GM23338 (cell line): ENCODE measurements at places on chromosomes 1 and 21. TPM values are rescaled to one million over a fixed set of nuclear protein-coding genes. Genes with fewer than 3 reads are reported as not detected.

- H3K4me3 ChIP-seq: no peak overlapping the region
- H3K27me3 ChIP-seq: no peaks in the 10 kb centered on the region
- H3K36me3 ChIP-seq: no peaks in the 10 kb centered on the region; the same call in 1 of the 2 replicates
- H3K4me1 ChIP-seq: no peaks in the 10 kb centered on the region
- no peak for DNase-seq
Measured at GRCh38 chr1:56686169-56686568, 41.1 kb downstream of the PRKAA2 start.

DNA sequence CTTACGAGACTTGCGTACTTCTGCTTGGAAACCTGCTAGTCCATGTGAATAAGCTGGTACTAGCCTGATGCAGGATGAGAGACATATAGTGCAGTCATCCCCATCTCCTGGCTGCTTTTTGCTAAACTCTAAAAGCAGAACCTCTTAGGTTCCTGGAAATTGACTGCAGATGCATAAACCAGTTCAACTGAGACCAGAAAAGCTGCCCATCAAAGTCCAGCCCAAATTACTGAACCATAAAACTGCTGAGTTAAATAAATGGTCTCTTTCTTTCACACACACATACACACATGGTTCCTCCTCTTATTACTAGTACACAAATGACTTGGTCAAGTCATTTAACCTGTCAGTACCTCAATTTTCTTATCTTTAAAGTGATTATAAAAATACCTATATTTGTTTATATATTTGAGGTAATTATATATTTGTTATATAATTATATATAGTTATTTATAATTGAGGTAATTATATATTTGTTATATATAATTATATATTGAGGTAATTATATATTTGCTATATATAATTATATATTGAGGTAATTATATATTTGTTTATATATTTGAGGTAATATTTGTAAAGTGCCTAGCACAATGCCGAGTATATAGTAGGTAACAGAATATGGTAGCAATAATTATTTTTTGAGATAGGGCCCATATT lies 25.2 kb upstream of the RABGAP1L start:
- no peak overlapping the region for H3K27ac ChIP-seq
- no peak overlapping the region for H3K4me3 ChIP-seq
- H3K36me3 ChIP-seq: no peaks in the 10 kb centered on the region
- H3K27me3 ChIP-seq: no peaks in the 10 kb centered on the region
- no peak for DNase-seq
- no peaks in the 10 kb centered on the region for H3K4me1 ChIP-seq

GRCh38 chr1:35264035-35264434 lies 4.5 kb upstream of the ZMYM4 start:
- H3K36me3 ChIP-seq: no peaks in the 10 kb centered on the region
- H3K27ac ChIP-seq: no peak overlapping the region
- no peaks in the 10 kb centered on the region for H3K27me3 ChIP-seq
- no peak for DNase-seq

- DNase-seq: peak; percentile 94
- H3K36me3 ChIP-seq: no peaks in the 10 kb centered on the region
- peaks cover 27% of the 10 kb centered on the region for H3K27me3 ChIP-seq
- peak overlapping the region; percentile 44 for H3K4me3 ChIP-seq
- peak overlapping the region; percentile 61; the same call in 1 of the 2 replicates for H3K27ac ChIP-seq
Measured at GRCh38 chr1:205447457-205448341, 8.1 kb downstream of the BLACAT1 start.

DNA sequence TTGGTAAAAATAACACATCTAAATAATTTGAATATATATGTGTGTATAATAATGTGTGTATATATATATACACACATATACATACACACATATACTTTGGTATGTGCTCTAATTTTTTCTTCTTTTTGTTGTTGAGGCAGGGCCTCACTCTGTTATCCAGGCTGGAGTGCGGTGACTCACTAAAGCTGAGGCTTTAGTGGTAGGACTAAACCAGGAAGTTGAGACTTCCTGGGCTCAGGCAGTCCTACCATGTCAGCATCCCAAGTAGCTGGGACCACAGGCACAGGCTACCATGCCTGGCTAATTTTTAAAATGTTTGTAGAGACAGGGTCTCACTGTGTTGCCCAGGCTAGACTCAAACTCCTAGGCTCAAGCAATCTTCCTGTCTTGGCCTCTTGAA lies 46.7 kb upstream of the CXADR start:
- no peaks in the 10 kb centered on the region for H3K4me1 ChIP-seq
- H3K4me3 ChIP-seq: no peak overlapping the region
- no peak overlapping the region for H3K27ac ChIP-seq
- no peak for DNase-seq

DNA sequence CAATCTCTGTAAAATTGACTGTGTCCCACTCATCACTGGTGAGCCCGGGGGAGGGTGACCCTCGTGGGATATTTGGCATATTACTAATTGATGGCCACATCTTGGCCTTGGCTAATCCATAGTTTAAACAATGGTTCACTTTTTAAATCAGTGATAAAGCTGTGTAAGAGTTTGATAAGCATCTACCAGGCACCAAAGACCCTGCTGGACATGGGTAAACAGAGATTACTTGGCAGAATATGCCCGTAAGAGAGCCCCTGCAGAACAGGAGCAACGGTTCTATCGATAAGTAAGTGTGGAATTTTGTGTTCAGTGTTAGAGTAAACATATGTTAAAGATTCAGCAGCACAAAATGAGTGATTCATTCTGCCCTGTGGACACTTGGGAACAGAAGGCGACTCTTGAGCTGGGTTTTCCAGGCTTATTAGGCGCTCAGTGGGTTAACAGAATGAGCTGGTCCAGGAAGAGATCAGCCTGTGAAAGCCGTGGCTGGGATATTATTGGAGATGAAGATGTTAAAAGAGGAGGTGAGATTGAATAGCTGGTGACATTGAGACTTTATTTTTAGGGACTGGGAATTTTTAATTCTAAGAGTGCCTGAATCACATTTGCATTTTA lies 55.9 kb downstream of the CNST start:
- DNase-seq: no peak
- H3K36me3 ChIP-seq: peaks cover 7% of the 10 kb centered on the region; the same call in 1 of the 2 replicates
- H3K4me3 ChIP-seq: no peak overlapping the region
- no peaks in the 10 kb centered on the region for H3K27me3 ChIP-seq
- no peak overlapping the region for H3K27ac ChIP-seq
- H3K4me1 ChIP-seq: peaks cover 8% of the 10 kb centered on the region; the same call in 1 of the 2 replicates

- H3K4me1 ChIP-seq: no peaks in the 10 kb centered on the region
- no peak within 1 kb of the TSS for H3K27ac ChIP-seq
- H3K36me3 ChIP-seq: no peaks in the 10 kb centered on the region
- DNase-seq: no peak
- H3K27me3 ChIP-seq: no peaks in the 10 kb centered on the region
Measured at GRCh38 chr21:42366292-42367010, at the start of gene TFF1. TFF1 (minus strand) TSS chr21:42366535; CDS start chr21:42366495, 40 bp downstream.

DNA sequence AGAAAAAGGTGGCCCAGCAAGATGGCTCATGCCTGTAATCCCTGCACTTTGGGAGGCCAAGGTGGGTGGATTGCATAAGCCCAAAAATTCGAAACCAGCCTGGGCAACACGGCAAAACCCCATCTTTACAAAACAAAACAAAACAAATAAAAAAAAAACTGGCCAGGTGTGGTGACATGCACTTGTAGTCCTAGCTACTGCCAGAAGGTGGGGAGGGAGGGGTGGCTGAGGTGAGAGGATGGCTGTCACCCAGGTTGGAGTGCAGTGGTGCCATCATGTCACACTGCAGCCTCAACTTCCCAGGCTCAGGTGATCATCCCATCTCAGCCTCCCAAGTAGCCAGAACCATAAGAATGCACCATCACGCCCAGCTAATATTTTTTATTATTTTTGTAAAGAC lies 22.8 kb downstream of the RERE start:
- no peak overlapping the region for H3K4me3 ChIP-seq
- H3K27me3 ChIP-seq: no peaks in the 10 kb centered on the region
- no peak overlapping the region; the same call in 1 of the 2 replicates for H3K27ac ChIP-seq

DNA sequence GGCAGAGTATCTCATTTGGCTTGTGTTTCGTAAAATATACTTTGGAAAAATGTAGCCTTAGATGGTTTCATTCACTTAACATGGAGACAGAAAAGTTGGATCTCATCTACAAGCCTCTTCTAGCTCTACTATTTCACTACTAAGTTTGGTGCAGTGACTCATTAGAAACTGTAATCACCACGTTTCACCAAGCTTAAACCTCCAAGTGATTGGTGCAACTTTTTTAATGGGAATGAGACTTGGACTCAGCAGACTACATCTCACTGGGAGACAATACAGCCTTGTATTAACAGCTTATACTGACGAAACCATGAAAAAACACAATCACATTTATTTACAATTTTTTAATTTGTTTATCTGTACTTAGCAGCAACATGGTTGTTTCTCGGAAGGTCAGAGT lies 29.9 kb upstream of the NRIP1 start:
- DNase-seq: no peak
- H3K4me3 ChIP-seq: no peak overlapping the region
- no peaks in the 10 kb centered on the region for H3K36me3 ChIP-seq
- no peak overlapping the region for H3K27ac ChIP-seq
- H3K4me1 ChIP-seq: no peaks in the 10 kb centered on the region; the same call in 1 of the 2 replicates

- H3K4me3 ChIP-seq: no peak overlapping the region
- no peaks in the 10 kb centered on the region for H3K36me3 ChIP-seq
- H3K4me1 ChIP-seq: no peaks in the 10 kb centered on the region
- no peak overlapping the region for H3K27ac ChIP-seq
Measured at GRCh38 chr1:192817246-192817645, 8.4 kb downstream of the RGS2 start.

DNA sequence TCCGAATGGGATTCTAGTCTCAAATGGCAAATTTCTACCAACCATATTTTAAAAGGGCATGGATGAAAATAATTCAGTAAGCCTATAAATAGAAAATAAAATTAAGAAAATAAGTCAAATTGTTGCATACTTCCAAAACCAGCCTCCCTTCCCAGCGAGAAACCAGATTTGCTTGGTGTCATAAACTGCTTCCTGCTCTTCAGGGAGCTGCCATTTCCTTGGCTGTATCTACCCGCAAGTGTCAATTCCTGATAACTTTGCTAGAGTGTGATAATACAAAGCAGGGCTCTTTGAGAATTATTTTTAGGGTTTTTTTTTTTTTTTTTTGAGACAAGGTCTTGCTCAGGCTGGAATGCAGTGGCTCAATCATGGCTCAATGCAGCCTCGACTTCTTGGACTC lies 62.3 kb downstream of the S1PR1 start:
- H3K4me1 ChIP-seq: no peaks in the 10 kb centered on the region
- no peaks in the 10 kb centered on the region for H3K27me3 ChIP-seq
- DNase-seq: no peak
- no peaks in the 10 kb centered on the region for H3K36me3 ChIP-seq
- no peak overlapping the region for H3K4me3 ChIP-seq

GRCh38 chr1:12208271-12208670 lies 21.6 kb upstream of the VPS13D start:
- H3K36me3 ChIP-seq: no peaks in the 10 kb centered on the region
- H3K4me3 ChIP-seq: no peak overlapping the region
- no peaks in the 10 kb centered on the region for H3K27me3 ChIP-seq

GRCh38 chr1:50427818-50428779 lies 4.9 kb upstream of the DMRTA2 start:
- peak overlapping the region; percentile 34; the same call in 1 of the 2 replicates for H3K4me3 ChIP-seq
- peaks cover 100% of the 10 kb centered on the region for H3K27me3 ChIP-seq
- H3K36me3 ChIP-seq: no peaks in the 10 kb centered on the region; the same call in 1 of the 2 replicates
- peaks cover 37% of the 10 kb centered on the region for H3K4me1 ChIP-seq
- no peak overlapping the region for H3K27ac ChIP-seq

DNA sequence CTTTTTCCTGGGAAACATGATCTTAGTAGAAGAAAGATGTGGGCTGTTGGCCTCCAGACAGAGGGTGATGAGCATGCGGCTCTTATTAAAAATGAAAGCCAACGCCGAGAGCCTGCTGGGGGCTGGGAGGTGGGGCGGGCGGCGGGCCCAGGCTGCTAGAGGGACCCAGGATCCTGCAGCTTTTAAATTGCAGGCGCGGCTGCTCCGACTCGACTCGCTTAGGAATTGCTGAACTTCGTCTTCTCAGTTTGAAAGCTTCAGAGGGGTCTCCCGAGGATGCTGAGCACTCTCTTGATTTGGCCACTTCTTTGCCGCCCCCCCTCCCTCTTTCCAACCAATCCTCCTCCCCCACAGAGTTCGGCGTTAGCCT lies 1.2 kb downstream of the AGPAT3 start:
- peaks cover 10% of the 10 kb centered on the region for H3K4me1 ChIP-seq
- peak; percentile 59 for DNase-seq
- H3K27me3 ChIP-seq: peaks cover 30% of the 10 kb centered on the region
- H3K36me3 ChIP-seq: no peaks in the 10 kb centered on the region
- H3K27ac ChIP-seq: no peak overlapping the region
- H3K4me3 ChIP-seq: peak overlapping the region; percentile 60

- H3K4me3 ChIP-seq: no peak overlapping the region
- no peaks in the 10 kb centered on the region for H3K27me3 ChIP-seq
- DNase-seq: no peak
- peaks cover 20% of the 10 kb centered on the region for H3K4me1 ChIP-seq
Measured at GRCh38 chr21:34834852-34835501, 166.2 kb downstream of the CLIC6 start.

GRCh38 chr1:98870959-98871903 lies 133.4 kb downstream of the PLPPR5 start:
- 0 out of 2 replicates have a peak, but pooled peaks cover 5% of the 10 kb centered on the region for H3K4me1 ChIP-seq
- no peak overlapping the region for H3K27ac ChIP-seq
- DNase-seq: peak; percentile 41
- H3K4me3 ChIP-seq: no peak overlapping the region

- no peak overlapping the region for H3K27ac ChIP-seq
- H3K27me3 ChIP-seq: no peaks in the 10 kb centered on the region
- no peaks in the 10 kb centered on the region for H3K4me1 ChIP-seq
- H3K4me3 ChIP-seq: no peak overlapping the region
- DNase-seq: peak; percentile 51
Measured at GRCh38 chr1:91836331-91837040, 49.5 kb downstream of the TGFBR3 start.

SMYD2 gene
- 5.8 and 5.9 TPM in 2 replicates for polyA plus RNA-seq

TMEM269 gene
- 0.28 and 0.31 TPM in 2 replicates for polyA plus RNA-seq

LCK gene
- 33.2 and 37.5 TPM in 2 replicates for polyA plus RNA-seq

CA6 gene
- polyA plus RNA-seq: not detected in 2 replicates

NPHS2 gene
- not detected in 2 replicates for polyA plus RNA-seq

RGSL1 gene
- polyA plus RNA-seq: not detected in 2 replicates

FASLG gene
- polyA plus RNA-seq: not detected in 2 replicates

ITSN1 gene
- 83.4 and 95.7 TPM in 2 replicates for polyA plus RNA-seq

TPTE gene
- polyA plus RNA-seq: not detected in 2 replicates

NR0B2 gene
- polyA plus RNA-seq: 0.18 TPM in 1 of 2 replicates, not detected in the other

LMOD1 gene
- 0.74 and 1.0 TPM in 2 replicates for polyA plus RNA-seq

RIPK4 gene
- polyA plus RNA-seq: 2.5 and 2.7 TPM in 2 replicates

PTGER3 gene
- polyA plus RNA-seq: 0.28 and 0.45 TPM in 2 replicates

HMGCS2 gene
- polyA plus RNA-seq: not detected in 2 replicates

PDZK1 gene
- polyA plus RNA-seq: 0.49 and 0.73 TPM in 2 replicates

KCNK1 gene
- 10.1 and 12.1 TPM in 2 replicates for polyA plus RNA-seq

TMEM54 gene
- 8.8 and 11.2 TPM in 2 replicates for polyA plus RNA-seq
